ENCODE measurements at places on chromosomes 7 and 10.

GRCh38 chr7:81036057-81036456 is 117.2 kb upstream of the SEMA3C start:
- no peak for DNase-seq

- no peak for DNase-seq
Measured at GRCh38 chr10:103246324-103246723, 637 bp downstream of the RPEL1 start.

- no peak for DNase-seq
Measured at GRCh38 chr10:100104300-100104699, 22.6 kb upstream of the CPN1 start.

DNA sequence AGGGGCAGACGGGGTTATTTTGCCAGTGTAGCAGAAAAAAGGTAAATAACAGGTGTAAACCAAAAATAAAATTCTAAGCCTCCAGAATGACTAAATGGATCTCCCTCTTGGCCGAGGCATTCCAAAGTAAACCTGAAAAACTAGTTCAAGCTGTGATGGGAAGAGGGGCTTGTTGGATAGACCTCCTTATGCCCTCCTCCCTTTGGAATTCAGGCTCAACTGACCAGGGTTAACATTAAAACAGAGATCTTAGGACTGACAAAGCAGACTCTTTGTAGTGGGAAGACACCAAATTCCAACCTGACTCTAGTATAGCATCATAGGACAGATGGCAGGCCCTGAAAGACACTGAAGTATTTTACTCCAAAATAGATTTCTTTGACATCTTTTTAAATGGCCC is 113.8 kb upstream of the ITGB1 start:
- DNase-seq = no peak

DNA sequence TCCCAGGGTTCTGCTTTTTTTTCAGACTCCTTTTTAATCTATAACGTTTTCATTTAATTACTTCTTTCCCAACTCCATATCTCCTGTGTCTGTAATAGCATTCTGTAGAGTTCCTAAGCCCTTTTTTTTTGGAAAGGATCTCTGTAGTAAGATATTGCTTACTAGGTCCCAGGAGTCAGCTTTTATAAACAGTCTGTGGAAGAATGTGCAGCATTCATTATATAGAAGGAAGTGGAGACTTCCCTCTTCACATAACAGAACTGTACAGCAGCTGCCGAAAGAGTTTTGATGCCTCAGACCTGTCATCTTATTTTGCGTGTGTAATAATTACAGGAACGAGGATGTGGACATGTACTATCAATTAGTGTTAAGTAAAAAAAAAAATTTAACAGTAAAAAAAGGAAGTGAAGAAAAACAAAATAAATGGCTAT is 7.4 kb upstream of the STEAP4 start:
- DNase-seq = no peak
